RWPE2 (cell line): ENCODE measurements at places on chromosomes 2 and 18.

GRCh38 chr2:189514104-189514503 is 66.5 kb downstream of the SLC40A1 start:
- DNase-seq = no peak

GRCh38 chr2:163081754-163082153 is 243.2 kb upstream of the KCNH7 start:
- no peak for DNase-seq

DNA sequence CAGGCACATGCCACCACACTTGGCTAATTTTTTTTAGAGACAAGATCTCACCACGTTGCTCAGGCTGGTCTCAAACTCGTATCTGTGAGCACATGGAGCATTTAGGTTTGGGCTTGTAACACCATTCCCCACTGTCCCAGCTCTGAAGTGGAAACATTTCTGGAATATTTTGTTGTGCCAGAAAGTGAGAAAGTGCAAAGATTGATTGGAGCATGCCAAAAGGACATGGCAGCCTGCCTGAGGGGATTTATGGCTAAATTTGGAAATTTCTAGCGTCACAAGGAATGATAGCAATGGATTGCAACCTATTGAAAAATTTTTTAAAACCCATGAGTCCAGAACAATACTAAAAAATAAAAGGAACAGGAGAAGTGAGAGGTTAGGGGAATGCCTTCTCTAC is 136.8 kb downstream of the ESCO1 start:
- no peak for DNase-seq

- DNase-seq = no peak
Observed at GRCh38 chr2:104851291-104852089, 2.4 kb upstream of the POU3F3 start.

- DNase-seq = no peak
Observed at GRCh38 chr2:109195193-109196045, 66.4 kb downstream of the SH3RF3 start.

DNA sequence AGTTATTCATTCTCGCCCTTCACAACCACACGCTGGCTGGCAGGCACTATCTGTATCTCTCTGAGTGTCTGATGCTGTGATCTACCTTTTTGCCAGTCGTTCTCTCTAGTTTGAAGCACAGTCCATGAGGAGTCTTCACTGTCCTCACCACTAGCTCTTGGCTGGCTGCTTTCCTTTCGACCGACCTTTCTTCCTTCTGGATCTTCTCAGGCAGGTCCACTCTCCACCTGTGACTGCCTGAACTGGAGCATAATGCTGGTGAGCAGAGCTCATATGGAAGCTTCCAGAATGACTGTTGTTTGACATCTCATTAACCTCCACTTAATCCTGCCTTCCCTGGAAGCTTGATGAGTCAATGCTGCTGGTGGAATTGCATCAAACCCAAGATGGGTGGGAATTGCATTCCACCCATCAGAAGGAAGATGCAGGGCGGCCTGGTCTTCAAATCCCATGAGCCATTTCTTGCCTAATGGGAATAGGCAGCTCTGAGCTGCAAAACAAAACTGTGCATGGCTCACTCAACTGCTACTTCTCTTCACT is 283.5 kb upstream of the HDAC4 start:
- DNase-seq = no peak

- DNase-seq = no peak
Observed at GRCh38 chr2:70062270-70062669, 25.0 kb upstream of the PCBP1 start.

DNA sequence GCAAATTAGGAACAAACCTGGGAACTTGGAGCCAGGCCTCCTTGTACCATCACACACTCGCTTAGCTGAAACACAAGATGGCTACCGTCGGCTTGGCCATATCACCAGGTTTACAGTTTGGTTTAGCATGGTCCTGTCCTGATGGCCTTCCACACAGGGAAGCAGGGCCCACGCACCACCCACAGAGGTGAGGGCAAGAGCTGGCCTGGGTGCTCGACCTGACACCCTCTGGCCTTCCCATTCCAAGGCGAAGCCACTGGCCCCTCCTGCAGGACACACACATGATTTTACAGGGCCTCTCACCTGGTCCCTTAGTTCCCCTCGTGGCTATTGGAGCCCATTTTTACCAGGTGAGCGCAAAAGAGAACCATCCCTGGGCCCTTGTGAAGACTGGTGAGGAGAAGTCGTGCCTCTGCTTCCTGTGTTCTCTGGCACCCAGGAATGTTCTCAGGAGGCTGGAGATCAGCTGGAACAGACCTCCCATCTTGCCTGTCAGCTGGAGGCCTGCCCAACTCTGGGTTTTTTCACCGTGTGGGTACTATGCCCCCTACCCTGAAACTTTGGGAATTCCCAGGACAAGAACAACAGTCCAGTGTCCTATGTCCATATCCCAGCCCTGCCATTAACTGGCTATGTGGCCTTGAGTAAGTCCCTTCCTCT is 53.0 kb upstream of the FOSL2 start:
- DNase-seq = no peak
